ENCODE measurements at places on chromosomes 7 and 10.

GRCh38 chr10:75400163-75400770 lies 1.3 kb downstream of the ZNF503 start:
- peaks cover 11% of the 10 kb centered on the region for H3K4me1 ChIP-seq
- peaks cover 46% of the 10 kb centered on the region for H3K27me3 ChIP-seq
- H3K27ac ChIP-seq, result no peak overlapping the region
- H3K36me3 ChIP-seq, result peaks cover 24% of the 10 kb centered on the region
- peak overlapping the region; percentile 88 for H3K4me3 ChIP-seq

GRCh38 chr7:41832941-41833340 lies 130.1 kb upstream of the INHBA start:
- no peaks in the 10 kb centered on the region for H3K4me1 ChIP-seq
- no peak overlapping the region for H3K27ac ChIP-seq
- H3K27me3 ChIP-seq, result no peaks in the 10 kb centered on the region

DNA sequence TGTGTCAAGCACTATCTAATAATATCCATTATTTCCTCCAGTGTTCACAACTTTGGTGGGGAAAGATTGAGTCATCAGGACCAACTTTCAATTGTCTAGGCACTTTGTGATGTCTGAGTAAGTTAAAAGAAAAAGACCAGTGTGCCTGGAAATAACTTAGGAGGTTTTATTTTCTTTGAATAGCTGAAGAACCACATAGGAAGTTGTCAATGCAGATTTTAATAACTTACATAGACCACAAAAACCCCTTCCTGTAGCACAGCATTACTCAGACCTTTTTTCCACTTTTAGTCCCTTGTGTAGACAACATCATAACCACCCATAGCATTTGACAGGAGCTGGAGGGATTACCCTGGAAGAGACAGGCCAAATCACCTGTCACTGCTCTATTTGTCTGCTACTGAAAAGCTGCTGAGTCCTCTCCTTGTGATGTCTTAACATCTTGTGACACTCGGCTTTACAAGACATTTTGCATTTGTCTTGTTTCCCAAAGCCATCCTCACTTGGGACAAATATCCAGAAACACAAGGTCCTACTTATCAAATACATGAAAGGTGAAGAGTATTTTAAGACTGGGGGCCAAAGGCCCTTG lies 241.5 kb upstream of the PTER start:
- H3K36me3 ChIP-seq, result no peaks in the 10 kb centered on the region
- H3K27ac ChIP-seq, result no peak overlapping the region

DNA sequence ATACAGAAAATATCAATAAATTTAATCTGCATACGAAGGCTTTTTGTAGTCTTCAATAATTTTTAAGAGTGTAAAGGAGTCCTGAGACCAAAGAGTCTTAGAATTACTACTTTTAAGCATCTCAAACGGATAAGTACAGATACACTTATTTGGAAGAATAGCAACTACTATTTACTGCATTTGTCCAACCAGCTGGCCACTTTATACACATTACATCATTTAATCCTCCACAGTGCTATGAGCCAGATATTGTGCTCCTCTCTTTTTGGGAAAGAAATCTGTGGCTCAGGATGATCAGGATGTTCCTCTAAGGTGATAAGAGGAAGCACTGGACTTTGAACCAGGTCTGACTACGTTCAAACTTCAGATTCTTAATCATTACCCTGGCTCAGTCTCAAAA lies 588.6 kb upstream of the LRRTM3 start:
- no peaks in the 10 kb centered on the region for H3K27me3 ChIP-seq
- H3K4me1 ChIP-seq, result no peaks in the 10 kb centered on the region
- H3K27ac ChIP-seq, result no peak overlapping the region

- peak; percentile 5 for DNase-seq
- peaks cover 5% of the 10 kb centered on the region for H3K4me1 ChIP-seq
- peak overlapping the region; percentile 5 for H3K27ac ChIP-seq
- no peak overlapping the region for H3K4me3 ChIP-seq
These were observed 24.8 kb upstream of the CYCS start for GRCh38 chr7:25149836-25150235.

DNA sequence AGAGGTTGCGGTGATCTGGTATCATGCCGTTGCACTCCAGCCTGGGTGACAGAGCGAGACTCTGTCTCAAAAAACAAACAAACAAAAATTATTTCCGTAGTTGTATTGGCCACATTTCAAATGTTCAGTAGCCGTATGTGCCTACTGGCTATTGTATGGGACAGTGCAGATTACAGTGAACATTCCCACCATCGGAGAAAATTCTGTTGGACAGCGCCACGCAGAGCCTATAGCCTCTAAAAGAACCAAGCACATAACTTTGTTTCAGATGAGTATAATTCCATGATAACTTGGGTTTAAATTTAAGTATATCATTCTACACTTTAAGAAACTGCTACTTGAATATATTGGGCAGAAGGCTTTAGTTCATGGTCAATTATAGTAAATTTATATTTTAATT lies 5.4 kb downstream of the TMEM178B start:
- H3K4me1 ChIP-seq, result peaks cover 6% of the 10 kb centered on the region
- H3K4me3 ChIP-seq, result no peak overlapping the region
- H3K36me3 ChIP-seq, result no peaks in the 10 kb centered on the region
- DNase-seq, result no peak
- peaks cover 19% of the 10 kb centered on the region for H3K27me3 ChIP-seq

DNA sequence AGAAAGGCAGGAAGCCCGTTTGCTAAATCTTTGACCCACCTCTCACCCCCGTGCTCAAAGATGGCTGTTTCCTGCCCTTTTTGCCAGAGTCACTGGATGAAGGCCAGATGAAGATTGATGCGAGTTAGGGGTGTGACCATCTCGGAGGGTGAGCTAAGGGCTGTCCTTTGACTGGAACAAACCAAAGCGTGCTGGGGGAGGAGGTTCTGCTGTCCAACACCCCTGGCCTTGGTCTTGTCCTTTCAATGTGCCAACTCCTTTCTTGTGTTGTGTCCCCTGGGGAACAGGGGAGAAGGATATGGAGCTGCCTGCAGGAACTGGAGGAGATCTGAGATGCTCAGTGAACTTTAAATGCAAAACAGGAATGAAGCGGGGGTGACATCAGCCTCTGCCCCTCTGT lies 90.3 kb upstream of the ADAM12 start:
- H3K27me3 ChIP-seq, result no peaks in the 10 kb centered on the region
- no peaks in the 10 kb centered on the region for H3K4me1 ChIP-seq
- H3K27ac ChIP-seq, result no peak overlapping the region
- H3K4me3 ChIP-seq, result no peak overlapping the region
- no peak for DNase-seq
- no peaks in the 10 kb centered on the region for H3K36me3 ChIP-seq

DNA sequence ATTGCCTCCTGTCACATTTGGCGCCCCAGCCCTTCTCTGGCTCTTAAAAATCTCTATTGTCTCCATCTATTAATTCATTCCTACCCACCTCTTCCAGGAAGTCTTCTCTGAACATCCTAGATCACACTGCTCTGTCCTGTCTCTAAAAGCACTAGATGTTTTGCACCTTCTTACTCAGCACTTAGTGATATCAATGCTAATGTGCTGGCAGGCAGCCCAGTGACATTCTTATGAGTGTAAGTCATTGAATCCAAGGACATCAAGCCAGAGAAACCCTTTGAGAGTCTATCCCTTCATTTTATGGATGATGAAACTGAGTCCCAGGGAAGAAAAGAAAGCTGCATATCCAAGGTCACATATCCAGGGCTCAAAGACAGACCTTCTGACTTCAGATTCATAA lies 48.3 kb upstream of the PAX2 start:
- H3K27ac ChIP-seq, result no peak overlapping the region
- no peaks in the 10 kb centered on the region for H3K4me1 ChIP-seq
- DNase-seq, result no peak

GRCh38 chr7:18292584-18292983 lies 203.0 kb upstream of the HDAC9 start:
- no peak for DNase-seq
- no peaks in the 10 kb centered on the region for H3K27me3 ChIP-seq
- H3K36me3 ChIP-seq, result no peaks in the 10 kb centered on the region

DNA sequence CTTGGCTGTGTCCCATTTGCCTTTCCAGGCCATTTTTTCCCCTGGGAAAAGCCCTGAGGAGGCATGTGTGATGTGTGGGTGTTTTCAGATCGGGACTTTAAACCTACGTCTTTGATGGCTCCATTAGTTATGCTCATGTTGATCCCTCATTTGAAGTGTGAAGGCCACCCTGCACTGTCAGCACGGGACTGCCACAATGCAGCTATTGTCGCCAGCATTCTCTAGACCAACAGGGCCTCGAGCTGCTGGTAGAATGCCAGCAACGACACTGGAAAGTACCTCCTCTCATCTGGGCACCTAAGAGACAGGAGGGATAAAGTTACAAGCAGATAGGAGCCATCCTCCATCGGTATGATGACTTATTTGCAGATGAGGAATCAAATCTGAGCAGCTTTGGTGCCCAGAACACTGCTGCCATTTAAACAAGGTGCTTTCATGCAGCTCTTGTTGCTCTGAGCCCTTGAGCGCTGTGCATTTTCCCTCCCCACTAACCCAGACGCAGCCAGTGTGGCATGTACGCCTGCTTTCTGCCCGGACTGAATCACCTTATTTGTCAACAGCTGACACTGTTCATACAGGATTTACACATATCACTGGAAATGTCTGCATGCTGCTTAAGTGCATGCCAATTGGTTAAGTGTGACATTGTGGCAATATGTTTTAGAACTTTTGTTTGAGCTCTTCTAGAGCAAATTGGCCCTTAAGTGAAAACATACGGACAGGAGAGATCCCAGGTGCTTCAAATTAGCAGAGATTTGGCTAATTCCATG lies 175.0 kb upstream of the PITRM1 start:
- no peaks in the 10 kb centered on the region for H3K36me3 ChIP-seq
- DNase-seq, result no peak
- H3K27ac ChIP-seq, result no peak overlapping the region
- H3K4me1 ChIP-seq, result peaks cover 6% of the 10 kb centered on the region
- H3K4me3 ChIP-seq, result no peak overlapping the region

- H3K36me3 ChIP-seq, result no peaks in the 10 kb centered on the region
- H3K27ac ChIP-seq, result no peak overlapping the region
- no peaks in the 10 kb centered on the region for H3K27me3 ChIP-seq
- H3K4me3 ChIP-seq, result no peak overlapping the region
- H3K4me1 ChIP-seq, result peaks cover 8% of the 10 kb centered on the region
These were observed 85.4 kb downstream of the HDAC9 start for GRCh38 chr7:18580950-18581349.

- H3K27ac ChIP-seq, result no peak overlapping the region
- peak; percentile 33 for DNase-seq
- no peaks in the 10 kb centered on the region for H3K4me1 ChIP-seq
- peaks cover 39% of the 10 kb centered on the region for H3K36me3 ChIP-seq
- H3K4me3 ChIP-seq, result no peak overlapping the region
These were observed 168.4 kb upstream of the IMMP2L start for GRCh38 chr7:111730476-111731300.

GRCh38 chr10:6082496-6083395 lies 6.1 kb upstream of the RBM17 start:
- no peak for DNase-seq
- H3K4me3 ChIP-seq, result no peak overlapping the region
- no peak overlapping the region for H3K27ac ChIP-seq
- H3K27me3 ChIP-seq, result peaks cover 19% of the 10 kb centered on the region

DNA sequence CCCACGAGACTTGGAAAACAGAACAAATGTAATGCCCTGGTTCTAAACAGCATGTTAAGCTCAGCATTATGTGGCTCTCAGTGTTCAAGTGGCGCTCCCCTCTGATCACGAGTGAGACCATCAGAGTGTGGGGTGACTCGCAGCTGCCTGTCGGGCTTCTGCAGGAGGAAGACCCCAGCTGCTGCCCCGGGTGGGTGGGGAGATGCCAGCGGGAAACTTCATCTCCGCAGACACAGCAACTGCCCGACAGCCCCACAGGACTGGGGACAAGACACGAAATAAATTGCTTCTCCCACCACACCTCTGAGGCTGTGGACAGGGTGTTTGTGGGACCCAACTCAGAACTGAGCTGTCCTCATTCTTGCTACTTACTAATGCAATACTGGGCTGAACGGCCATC lies 126.3 kb upstream of the KIF5B start:
- no peak for DNase-seq
- H3K4me3 ChIP-seq, result no peak overlapping the region
- no peak overlapping the region for H3K27ac ChIP-seq
- no peaks in the 10 kb centered on the region for H3K27me3 ChIP-seq
- no peaks in the 10 kb centered on the region for H3K4me1 ChIP-seq

GRCh38 chr10:49099046-49099445 lies 16.3 kb downstream of the VSTM4 start:
- no peak for DNase-seq
- H3K4me1 ChIP-seq, result peaks cover 16% of the 10 kb centered on the region
- H3K27ac ChIP-seq, result no peak overlapping the region
- H3K27me3 ChIP-seq, result no peaks in the 10 kb centered on the region
- no peak overlapping the region for H3K4me3 ChIP-seq

- DNase-seq, result no peak
- no peak overlapping the region for H3K27ac ChIP-seq
- H3K36me3 ChIP-seq, result peaks cover 82% of the 10 kb centered on the region
- H3K27me3 ChIP-seq, result no peaks in the 10 kb centered on the region
- no peak overlapping the region for H3K4me3 ChIP-seq
These were observed 31.9 kb downstream of the ANKRD26 start for GRCh38 chr10:27068217-27068891.

- H3K27ac ChIP-seq, result no peak overlapping the region
- no peak overlapping the region for H3K4me3 ChIP-seq
- H3K4me1 ChIP-seq, result no peaks in the 10 kb centered on the region
- no peak for DNase-seq
- H3K36me3 ChIP-seq, result no peaks in the 10 kb centered on the region
These were observed 1372.7 kb downstream of the GATA3 start for GRCh38 chr10:9427209-9427608.

GRCh38 chr10:43420369-43421200 lies 11.6 kb upstream of the HNRNPF start:
- H3K27me3 ChIP-seq, result no peaks in the 10 kb centered on the region
- peak overlapping the region; percentile 70 for H3K27ac ChIP-seq
- H3K4me1 ChIP-seq, result peaks cover 2% of the 10 kb centered on the region
- no peaks in the 10 kb centered on the region for H3K36me3 ChIP-seq

All from neuronal stem cell (in vitro differentiated cells).